ENCODE measurements at places on chromosomes 5 and 9.

- H3K27me3 ChIP-seq: no peaks in the 10 kb centered on the region
- H3K27ac ChIP-seq: no peak overlapping the region
- no peaks in the 10 kb centered on the region for H3K4me1 ChIP-seq
- no peak overlapping the region for H3K4me3 ChIP-seq
These were observed 34.3 kb downstream of the KCNIP1 start for GRCh38 chr5:170538096-170538465.

GRCh38 chr5:96743065-96743768, 64.5 kb downstream of the ERAP1 start:
- no peaks in the 10 kb centered on the region for H3K27me3 ChIP-seq
- H3K36me3 ChIP-seq: no peaks in the 10 kb centered on the region
- H3K27ac ChIP-seq: no peak overlapping the region

DNA sequence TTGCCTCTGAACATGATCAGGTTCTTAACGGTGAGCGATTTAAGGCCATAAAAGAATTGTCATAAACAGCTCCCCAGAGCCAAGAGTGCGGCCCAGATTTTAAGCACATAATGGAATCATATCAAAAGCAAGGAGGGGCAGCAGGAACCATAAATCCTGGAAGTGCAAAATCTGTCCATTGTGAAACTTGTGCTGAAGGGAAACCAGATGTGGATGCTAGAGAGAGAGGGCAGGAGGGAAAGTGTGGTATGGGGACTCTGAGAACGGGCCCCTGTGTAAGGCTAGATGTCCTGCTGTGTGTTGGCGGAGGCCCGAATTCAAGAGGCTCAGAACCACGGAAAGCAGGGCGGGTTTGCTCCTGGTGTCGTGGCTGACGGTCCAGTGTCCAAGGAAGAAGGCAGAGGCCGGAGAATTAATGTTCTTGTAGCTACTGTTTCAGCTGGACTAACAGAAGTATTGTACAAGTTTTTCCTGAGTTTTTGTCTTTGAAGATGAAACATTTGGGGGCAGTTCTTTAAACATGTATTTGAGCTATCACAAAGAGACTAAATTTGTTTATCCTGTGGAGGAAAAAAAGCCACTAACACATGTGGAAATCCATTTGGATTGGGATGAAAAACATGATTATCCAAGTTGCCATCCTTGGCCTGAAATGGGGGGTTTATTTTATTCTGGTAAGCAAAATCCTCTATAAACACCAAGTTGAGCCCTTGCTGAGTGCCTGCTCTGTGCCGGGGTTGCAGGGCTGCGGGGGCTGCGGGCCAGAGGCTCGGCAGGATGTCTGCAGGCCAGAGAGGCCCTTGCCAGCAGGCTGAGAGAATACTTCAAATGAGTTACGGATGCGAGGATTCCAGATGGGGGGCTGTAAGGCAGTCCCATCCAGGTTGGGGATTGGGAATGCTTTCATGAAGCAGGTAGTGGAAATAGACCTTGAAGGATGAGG, 9.2 kb upstream of the CXCL14 start:
- H3K4me3 ChIP-seq: no peak overlapping the region
- no peaks in the 10 kb centered on the region for H3K4me1 ChIP-seq
- no peak for DNase-seq
- H3K27ac ChIP-seq: no peak overlapping the region
- no peaks in the 10 kb centered on the region for H3K36me3 ChIP-seq
- no peaks in the 10 kb centered on the region for H3K27me3 ChIP-seq

DNA sequence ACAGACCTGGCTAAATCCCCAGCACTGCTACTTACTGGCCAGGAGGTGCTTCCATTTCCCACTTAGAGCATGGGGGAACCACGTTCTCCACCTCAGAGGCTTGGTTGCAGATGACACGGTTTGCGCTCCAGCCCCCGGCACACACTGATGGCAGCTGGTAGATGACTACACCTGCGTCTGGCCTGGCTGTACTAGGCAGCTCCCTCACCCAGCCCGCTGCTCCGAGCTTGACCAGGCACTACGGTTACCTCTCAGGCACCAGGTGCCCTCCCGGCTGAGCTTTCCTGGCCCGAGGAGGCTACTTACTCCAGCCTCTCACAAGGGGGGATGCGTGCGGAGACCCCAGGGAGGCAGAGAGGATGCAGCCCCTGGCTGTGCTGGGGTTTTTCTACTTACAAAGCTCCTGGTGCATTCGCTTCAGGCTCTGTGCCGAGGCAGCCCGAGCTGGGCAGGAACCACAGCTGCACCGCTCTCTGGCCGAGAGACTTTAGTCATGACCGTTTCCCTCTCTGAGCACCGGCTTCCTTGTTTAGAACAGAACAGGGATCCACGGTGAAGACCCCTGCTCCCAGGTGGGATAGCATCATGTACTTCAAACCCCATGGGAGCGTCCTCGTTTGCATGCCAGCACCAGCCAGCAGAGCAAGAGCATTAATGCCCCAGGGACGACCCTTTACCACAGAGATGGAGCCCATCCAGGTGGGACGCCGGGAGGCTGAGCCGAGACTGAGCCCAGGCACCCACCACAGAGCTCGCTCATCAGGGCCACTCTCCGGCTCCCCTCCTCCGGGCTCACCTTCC, 7.6 kb upstream of the GBGT1 start:
- H3K4me1 ChIP-seq: no peaks in the 10 kb centered on the region
- no peak overlapping the region for H3K27ac ChIP-seq
- DNase-seq: no peak
- no peaks in the 10 kb centered on the region for H3K36me3 ChIP-seq
- no peak overlapping the region for H3K4me3 ChIP-seq

DNA sequence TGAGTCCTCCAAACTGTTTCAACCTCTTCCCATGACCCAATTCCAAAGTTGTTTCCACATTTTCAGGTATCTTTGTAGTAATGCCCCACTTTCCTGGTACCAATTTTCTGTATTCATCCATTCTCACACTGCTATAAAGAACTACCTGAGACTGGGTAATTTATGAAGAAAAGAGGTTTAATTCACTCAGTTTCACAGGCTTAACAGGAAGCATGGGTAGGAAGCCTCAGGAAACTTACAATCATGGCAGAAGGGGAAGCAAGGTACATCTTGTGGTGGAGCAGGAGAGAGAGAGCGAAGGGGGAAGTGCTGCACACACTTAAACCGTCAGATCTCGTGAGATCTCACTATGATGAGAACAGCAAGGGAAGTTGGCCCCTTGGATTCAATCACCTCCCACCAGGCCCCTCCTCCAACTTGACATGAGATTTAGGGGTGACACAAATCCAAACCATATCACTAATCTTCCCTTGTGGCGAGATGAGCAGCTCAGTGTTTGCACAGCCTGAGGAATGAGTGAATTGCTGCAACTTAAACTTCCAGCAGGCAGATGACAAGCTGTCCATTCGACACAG, 42.9 kb downstream of the TRIP13 start:
- no peak for DNase-seq
- H3K27ac ChIP-seq: no peak overlapping the region
- H3K4me1 ChIP-seq: no peaks in the 10 kb centered on the region
- no peaks in the 10 kb centered on the region for H3K36me3 ChIP-seq

GRCh38 chr9:115263371-115264075, 145.6 kb upstream of the TNC start:
- no peaks in the 10 kb centered on the region for H3K36me3 ChIP-seq
- DNase-seq: no peak
- H3K4me1 ChIP-seq: no peaks in the 10 kb centered on the region
- no peak overlapping the region for H3K27ac ChIP-seq
- H3K27me3 ChIP-seq: no peaks in the 10 kb centered on the region
- no peak overlapping the region for H3K4me3 ChIP-seq

DNA sequence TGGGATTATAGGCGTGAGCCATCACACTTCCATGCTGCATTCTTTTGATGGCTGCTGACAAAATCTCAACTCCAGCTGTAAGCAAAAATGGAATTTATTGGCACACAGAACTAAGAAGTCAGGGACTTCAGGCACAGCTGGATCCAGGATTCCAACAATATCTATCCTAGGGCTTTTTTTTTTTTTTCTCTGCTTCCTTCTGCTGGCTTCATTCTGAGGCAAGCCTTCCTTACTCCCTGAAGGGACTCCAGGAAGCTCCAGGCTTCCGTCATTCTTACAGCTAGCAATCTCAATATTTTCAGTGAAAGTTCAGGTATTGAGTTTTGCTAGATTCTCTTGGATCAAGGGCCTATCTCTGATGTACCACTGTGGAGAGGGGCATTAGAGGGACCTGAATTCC, 66.1 kb downstream of the GALNT12 start:
- no peak for DNase-seq
- H3K27ac ChIP-seq: no peak overlapping the region
- no peaks in the 10 kb centered on the region for H3K27me3 ChIP-seq
- H3K4me1 ChIP-seq: no peaks in the 10 kb centered on the region
- H3K36me3 ChIP-seq: no peaks in the 10 kb centered on the region
- H3K4me3 ChIP-seq: no peak overlapping the region

- H3K36me3 ChIP-seq: no peaks in the 10 kb centered on the region
- no peaks in the 10 kb centered on the region for H3K27me3 ChIP-seq
- no peak overlapping the region for H3K4me3 ChIP-seq
- peak; percentile 68 for DNase-seq
These were observed 310.8 kb downstream of the YTHDC2 start for GRCh38 chr5:113824307-113824706.

DNA sequence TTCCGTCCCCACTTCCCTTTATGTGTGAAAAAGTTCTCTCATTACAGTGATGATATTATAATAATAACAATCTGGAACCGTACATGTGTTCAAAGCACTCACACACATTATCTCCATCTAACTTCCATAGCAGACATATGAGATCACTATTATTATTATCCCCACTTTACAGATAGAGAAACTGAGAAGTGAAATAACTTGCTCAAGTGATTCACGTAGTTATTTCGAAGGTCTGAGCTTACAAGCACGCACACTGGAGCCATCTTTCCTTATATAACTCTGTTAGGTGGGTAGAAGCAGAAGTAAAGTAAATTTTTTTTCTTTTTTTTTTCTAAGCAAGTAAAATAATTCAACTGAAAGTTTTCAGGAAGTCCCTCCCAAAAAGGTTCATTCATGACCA, 62.9 kb upstream of the PTGER4 start:
- no peaks in the 10 kb centered on the region for H3K27me3 ChIP-seq
- no peak overlapping the region for H3K27ac ChIP-seq
- H3K4me1 ChIP-seq: no peaks in the 10 kb centered on the region
- H3K36me3 ChIP-seq: no peaks in the 10 kb centered on the region

DNA sequence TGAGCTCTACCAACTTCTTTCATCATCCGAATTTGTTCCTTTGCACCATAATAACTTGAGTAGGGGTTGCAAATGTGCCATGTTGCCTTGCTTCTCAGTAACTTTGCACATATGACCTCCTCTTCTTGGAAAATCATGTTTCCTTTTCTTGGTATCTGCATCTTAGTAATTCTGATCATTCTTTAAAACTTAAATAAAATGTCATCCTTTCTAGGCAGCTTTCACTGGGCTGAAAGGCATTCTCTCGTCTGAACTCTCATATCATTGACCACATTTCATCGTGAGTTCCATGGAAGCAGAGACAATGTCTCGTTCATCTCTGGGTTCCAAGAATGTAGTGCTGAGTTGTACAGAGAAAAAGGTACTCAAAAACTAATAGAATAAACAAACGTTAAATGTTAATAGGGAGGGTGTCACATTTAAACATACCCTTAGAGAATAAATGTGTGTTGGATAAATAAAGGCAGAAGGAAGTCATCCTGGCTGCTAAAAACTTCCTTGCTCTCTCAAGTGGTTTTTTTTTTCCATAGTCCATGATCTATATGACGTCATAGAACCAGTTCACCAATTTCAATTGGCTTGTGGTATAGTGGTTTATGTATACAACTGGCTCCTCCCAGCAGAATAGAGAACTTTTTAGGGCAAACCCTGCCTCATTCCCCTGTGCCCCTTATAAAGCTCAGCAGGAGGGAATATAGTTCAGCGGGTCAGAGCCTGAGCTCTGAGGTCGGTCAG, 218.1 kb upstream of the TRIM32 start:
- H3K27me3 ChIP-seq: no peaks in the 10 kb centered on the region
- H3K4me1 ChIP-seq: peaks cover 28% of the 10 kb centered on the region
- H3K4me3 ChIP-seq: no peak overlapping the region
- no peak overlapping the region for H3K27ac ChIP-seq
- DNase-seq: no peak

DNA sequence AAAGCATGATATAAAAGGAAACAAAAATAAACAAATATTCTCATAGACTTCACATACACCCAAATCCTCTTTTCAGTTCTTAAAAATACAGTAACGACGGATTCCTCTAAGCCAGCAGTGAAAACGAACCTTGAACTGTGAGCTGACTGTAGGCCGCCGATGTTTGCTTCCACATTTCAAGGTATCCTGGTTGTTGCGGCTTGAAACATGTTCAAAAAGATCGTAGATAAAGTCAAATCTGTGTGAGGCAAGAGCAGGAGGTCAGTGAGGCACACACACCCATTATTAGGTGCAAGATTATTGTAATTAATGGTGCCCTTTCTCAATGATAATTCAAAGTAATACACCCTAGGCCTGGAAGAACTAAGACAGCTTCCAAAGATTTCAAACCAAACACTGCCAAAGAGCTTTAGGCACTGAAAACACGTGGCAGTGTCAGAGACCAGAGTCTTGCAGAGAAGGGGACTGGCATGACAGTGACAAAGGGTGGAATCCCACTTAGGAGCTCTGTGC, 141.2 kb upstream of the RETREG1 start:
- no peak overlapping the region for H3K27ac ChIP-seq
- no peaks in the 10 kb centered on the region for H3K27me3 ChIP-seq
- DNase-seq: no peak
- H3K4me3 ChIP-seq: no peak overlapping the region
- no peaks in the 10 kb centered on the region for H3K4me1 ChIP-seq

DNA sequence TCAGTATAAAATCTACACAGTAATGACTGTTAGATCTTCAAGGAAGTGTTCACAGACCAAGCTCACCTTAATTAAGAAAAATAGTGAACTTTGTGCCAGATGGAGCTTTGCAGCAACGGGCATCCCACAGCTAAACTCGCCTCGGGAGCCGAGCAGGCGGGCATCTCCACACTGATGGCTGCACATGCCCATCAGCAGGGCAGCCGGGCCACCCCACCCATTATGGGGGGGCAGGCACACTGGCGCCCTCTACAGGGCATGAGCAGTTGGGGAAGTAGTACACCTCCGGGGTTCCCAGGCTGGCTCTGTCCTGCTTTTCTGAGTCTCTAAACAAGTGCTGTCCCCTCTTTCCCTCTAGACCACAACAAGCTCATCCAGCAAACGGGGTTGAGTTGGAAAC, 21.6 kb downstream of the ANKS6 start:
- H3K4me3 ChIP-seq: no peak overlapping the region
- no peak overlapping the region for H3K27ac ChIP-seq
- H3K36me3 ChIP-seq: peaks cover 4% of the 10 kb centered on the region
- H3K27me3 ChIP-seq: no peaks in the 10 kb centered on the region

GRCh38 chr5:115977988-115978387, 15.7 kb downstream of the LVRN start:
- no peaks in the 10 kb centered on the region for H3K27me3 ChIP-seq
- H3K4me3 ChIP-seq: no peak overlapping the region
- no peak overlapping the region for H3K27ac ChIP-seq
- no peak for DNase-seq
- H3K4me1 ChIP-seq: no peaks in the 10 kb centered on the region

GRCh38 chr9:134594078-134594941, 47.3 kb upstream of the COL5A1 start:
- H3K27me3 ChIP-seq: no peaks in the 10 kb centered on the region
- DNase-seq: no peak
- H3K36me3 ChIP-seq: no peaks in the 10 kb centered on the region
- H3K4me3 ChIP-seq: no peak overlapping the region
- H3K4me1 ChIP-seq: peaks cover 23% of the 10 kb centered on the region
